ENCODE measurements at places on chromosomes 5 and 9.

- no peak for DNase-seq
Observed at GRCh38 chr5:143865426-143866025, 53.6 kb downstream of the HMHB1 start.

DNA sequence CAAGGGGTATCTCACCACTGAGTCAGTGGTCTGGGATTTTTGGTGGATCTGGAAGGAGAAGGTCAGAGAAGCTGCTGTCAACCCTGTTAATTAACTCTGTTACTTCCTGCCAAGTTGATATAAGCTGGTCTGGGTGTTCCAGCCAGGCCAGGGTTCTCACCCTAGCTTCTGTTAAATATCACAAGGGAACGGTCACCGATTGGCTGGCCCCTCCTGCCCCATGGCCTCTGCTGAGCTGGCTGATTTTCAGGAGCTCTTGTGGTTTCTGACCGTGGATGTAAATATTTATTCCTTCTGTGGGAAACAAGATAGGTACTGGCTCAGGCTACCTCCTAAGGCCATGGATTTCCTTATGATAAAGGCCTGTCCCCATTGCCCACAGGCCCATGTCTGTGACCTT, 1.0 kb downstream of the ADAMTS13 start:
- DNase-seq: no peak

- no peak for DNase-seq
Observed at GRCh38 chr5:173736923-173737412, 120.5 kb upstream of the BOD1 start.

- DNase-seq: no peak
Observed at GRCh38 chr9:34554211-34555001, 31.6 kb upstream of the ENHO start.

DNA sequence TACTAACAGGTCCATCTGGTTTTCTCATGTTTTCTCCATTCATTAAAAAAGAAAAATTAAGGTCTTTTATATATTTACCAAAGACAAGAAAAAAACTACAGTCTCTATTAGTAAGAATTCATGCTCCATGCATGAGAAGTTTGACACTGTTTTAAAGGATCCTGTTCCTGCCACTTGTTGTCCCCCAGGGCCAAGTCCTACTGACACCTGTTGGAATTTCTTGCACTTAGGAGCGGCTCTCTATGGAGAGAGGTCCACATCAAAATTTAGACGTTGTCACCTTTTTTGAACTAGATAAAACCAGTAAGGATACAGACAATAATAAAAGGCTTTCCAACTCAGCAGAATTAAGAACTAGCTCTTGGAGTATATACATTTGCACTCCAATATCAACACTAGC, 42.3 kb downstream of the PWWP2A start:
- no peak for DNase-seq

DNA sequence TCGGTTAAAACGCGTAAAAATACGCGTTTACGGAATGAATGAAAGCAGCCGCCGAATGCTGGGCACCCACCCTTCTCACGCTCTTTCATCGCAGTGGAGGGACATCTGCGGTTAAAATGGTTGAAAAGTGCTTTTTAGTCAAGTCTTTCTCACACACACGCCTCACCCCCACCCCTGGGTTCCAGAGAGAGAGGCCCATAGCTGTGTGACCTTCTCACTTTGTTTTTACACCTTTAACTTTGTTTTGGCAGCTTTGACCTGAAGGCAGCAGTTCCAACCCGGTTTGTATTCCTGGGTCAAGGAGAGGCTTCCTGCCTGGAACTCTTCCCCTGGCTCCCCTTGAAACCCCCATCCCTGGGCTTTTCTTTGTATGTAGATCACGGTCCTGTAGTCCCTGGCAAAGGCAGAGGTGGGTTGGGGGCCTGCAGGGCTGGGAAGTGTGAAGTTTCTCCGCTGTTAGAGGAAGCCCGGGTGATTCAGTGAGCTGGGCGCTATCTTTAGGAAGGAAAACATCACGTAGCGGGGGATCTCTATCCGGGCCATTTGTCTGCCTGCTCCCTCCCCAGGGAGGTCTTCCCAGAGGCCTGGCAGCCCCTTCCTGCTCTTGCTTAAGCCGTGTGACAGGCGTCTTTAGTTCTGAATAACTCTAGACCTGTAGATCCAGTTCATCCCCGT, 29.6 kb downstream of the SPRY4 start:
- DNase-seq: no peak

GRCh38 chr5:1820926-1821325, 19.7 kb downstream of the NDUFS6 start:
- DNase-seq: no peak

DNA sequence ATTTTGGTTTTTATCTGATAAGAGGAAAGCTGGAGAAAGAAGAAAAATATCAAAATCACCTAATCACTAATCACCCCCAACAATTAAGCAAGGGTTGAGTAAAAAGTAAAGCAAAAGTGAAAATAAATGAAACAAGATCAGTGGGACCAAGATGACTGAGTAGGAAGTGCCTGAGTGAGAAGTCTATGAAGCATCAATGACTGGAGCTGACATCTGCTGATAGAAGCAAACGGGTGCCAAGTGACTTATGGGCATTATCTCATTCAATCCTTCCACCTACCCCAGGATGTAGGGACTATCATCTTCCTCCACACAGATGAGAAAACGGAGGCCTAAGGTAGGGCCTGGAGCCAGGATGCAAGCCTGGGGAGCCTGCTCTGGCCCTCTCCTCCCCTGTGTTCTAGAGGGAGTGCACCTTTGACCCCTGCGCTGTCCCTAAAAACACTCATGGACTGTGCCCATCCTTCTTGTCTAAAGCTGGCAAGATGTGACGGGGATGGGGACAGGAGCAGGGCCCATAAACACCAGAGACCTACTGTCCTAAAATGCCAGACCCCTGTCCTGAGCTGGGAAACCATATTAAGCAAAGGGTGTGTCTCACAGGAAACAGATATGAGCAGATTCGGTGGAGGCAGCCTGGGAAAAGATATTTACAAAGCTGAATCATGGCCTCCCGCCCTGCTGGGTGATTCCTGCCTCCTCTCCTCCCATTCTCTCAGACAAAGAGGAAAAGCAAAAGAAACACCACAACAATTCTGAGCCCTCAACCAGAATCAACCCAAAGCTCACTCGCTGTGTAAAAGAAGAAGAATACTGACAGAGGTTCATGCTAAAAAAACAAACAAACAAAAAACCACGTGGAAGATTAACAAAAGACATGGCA, 116.0 kb downstream of the AUH start:
- no peak for DNase-seq

GRCh38 chr5:112355058-112355685, 63.9 kb downstream of the EPB41L4A start:
- DNase-seq: no peak

DNA sequence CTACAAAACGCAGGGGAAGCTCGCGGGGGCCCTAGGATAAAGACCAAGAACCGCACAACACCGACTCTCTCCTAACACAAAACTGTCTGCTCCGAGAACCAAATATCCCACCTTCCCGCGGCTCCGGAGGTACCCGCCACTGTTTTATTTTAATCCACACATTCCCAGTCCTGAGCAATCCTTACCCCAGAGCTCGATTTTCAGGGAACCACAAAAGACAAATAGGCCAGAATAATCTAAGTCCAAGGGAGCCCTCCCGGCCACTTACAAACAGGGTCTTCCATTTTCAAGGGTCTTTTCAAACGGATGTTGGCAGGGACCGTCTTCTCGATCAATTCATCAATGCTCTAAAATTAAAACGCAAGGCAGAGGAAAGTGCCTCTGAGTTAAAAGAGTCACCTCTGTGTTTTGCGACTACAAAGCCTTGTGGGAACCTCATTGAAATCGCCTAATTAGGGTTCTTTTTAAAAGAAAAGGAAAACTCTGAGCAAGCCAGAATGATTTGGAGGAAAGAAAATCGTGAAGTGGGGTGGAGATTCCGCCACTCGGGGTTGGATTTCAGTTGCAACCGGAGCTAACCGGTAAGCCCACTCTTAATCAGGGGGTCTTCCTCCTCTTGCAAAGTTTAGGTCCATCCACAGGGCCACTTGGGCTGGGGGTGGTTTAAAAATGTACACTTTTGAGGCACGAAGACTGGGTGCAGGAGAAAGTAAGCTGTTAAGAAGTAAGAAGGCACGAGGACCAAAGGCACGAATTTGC, 1.0 kb downstream of the GLDC start:
- no peak for DNase-seq

GRCh38 chr5:99544356-99544755, 615.5 kb upstream of the CHD1 start:
- no peak for DNase-seq

GRCh38 chr5:58262226-58262625, 197.7 kb downstream of the PLK2 start:
- no peak for DNase-seq

GRCh38 chr5:123718238-123718637, 206.3 kb downstream of the CSNK1G3 start:
- no peak for DNase-seq

- DNase-seq: no peak
Observed at GRCh38 chr5:102119252-102119651, 176.8 kb downstream of the SLCO4C1 start.

DNA sequence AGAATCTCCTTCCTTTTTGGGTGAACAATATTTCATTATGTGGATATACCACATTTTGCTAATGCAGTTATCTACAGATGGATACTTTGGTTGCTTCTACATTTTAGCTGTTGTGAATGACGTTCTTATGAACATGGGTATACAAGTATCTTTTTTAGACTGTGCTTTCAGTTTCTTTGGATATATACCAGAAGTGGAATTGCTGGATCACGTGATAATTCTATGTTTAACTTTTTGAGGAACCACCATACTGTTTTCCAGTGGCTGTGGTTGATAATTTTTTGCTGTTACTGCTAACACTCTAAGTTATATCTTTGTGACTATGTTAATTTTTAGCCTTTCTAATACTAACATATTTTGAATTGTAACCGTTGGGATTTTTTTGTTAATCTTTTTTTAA, 12.5 kb downstream of the WDR70 start:
- no peak for DNase-seq

GRCh38 chr5:135441350-135441831, 5.8 kb downstream of the DCANP1 start:
- no peak for DNase-seq

GRCh38 chr5:156920861-156921431, 42.1 kb downstream of the TIMD4 start:
- no peak for DNase-seq

GRCh38 chr9:123660691-123661466, 269.0 kb downstream of the DENND1A start:
- no peak for DNase-seq

GRCh38 chr9:107732781-107733522, 243.4 kb upstream of the KLF4 start:
- no peak for DNase-seq

DNA sequence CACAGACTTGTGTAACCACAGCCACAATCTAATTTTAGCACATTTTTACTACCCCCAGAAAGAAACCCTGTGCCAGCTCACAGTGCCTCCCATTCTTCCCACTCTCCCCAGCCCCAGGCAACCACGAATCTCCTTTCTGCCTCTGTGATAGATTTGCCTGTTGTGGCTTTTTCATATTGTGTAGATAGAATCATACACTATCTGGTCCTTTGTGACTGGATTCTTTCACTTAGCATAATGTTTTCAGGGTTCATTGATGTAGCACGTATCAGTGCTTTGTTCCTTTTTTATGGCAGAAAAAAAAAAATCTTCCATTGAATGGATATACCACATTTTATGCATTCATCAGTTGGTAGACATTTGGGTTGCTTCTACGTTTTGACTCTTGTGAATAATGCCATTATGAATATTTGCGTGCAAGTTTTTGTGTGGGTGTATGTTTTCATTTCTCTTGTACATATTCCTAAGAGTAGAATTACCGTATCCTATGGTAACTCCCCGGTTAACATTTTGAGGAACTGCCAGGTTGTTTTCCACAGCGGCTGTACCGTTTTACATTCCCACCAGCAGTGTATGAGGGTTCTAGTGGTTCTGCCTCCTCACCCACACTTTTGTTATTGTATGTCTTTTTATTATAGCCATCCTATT, 64.5 kb downstream of the RCL1 start:
- DNase-seq: no peak

GRCh38 chr9:116687074-116687753, at the start of gene TRIM32:
TRIM32 (plus strand) TSS chr9:116687305; CDS start chr9:116697743, 10,438 bp downstream.
- peak; percentile 91 for DNase-seq

GRCh38 chr9:78311075-78311474, 14.2 kb downstream of the PSAT1 start:
- no peak for DNase-seq

GRCh38 chr5:11230890-11231289, 469.9 kb upstream of the DAP start:
- DNase-seq: no peak

DNA sequence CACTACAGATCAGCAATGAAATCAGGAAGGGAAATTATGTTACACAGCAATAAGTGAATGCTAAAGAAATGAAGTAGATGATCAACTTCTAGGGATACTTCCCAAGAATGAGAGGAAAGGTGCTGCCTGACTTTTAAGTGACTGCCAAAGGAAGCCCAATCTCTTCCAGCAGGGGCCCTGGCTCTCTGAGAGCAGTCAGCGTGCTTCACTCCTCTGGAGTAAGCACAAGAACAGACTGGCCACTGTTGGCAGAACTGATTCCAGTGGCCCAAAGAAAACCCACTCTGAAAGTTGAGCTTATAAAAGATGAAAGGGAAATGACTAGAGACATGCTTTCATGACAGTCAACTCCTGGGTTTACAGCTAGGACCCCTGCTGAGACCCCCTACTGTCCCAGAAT, 41.8 kb downstream of the MTMR12 start:
- DNase-seq: no peak

DNA sequence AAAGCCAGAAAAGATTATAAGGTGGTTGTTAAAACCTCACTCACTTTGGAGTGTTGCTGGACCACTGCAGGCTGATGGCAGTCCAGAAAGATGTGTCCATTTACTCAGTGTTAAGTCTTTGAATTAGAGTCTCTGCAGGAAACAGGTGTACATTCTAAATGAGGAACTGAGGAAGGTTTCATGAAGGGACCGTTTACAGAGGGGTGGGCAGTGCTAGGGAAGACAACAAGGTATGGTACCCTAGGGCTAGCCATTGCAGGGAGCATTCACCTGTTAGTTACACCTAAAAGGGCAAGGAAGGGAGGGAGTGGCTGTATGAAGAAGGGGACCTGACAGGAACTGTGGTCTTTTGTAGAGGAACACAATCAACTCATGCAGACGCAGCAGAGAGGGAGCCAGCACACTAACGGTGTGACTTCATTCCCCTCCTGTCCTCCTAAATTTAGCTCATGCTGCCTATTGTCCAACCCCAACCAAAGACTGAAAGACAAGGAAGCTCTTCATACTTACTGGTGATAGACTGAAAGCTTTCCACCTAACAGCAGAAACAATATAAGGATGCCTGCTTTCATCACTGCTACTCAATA, 32.2 kb upstream of the PAX5 start:
- DNase-seq: no peak

DNA sequence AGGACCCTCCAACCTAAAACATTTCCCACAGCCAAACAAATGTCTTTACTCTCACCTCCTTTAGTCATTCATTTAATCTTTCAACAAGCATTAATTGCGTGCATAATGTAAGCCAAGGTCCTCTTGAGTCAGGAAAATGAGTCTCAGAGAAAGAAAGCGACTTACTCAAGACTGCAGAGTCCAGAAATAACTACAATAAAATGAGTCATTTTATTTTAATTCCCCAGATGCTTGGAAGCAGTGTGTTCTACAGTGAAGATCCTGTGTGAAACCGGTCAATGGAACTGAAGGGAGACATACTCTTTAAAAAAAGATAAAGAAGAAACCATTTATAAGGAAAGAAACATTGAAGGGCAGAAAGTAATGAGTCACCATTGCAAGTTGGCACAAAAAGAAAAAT, 513.7 kb downstream of the CDK5RAP2 start:
- DNase-seq: no peak
